Bronchial smooth muscle cell (primary cell): ENCODE measurements at places on chromosomes 1 and 21. TPM values are rescaled to one million over a fixed set of nuclear protein-coding genes. Genes with fewer than 3 reads are reported as not detected.

The CLDN14 gene
- total RNA-seq: not detected in 2 replicates

The HYI gene
- 20.5 and 21.8 TPM in 2 replicates for total RNA-seq

The SPATA1 gene
- total RNA-seq: 0.77 and 2.8 TPM in 2 replicates

The PTTG1IP gene
- total RNA-seq: 146 and 185 TPM in 2 replicates

The BARHL2 gene
- total RNA-seq: not detected in 2 replicates
